ENCODE measurements at places on chromosomes 5 and 9.

GRCh38 chr5:113632996-113633395 is 119.5 kb downstream of the YTHDC2 start:
- H3K36me3 ChIP-seq, result no peaks in the 10 kb centered on the region
- H3K4me3 ChIP-seq, result no peak overlapping the region
- H3K4me1 ChIP-seq, result no peaks in the 10 kb centered on the region

- H3K27me3 ChIP-seq, result peaks cover 7% of the 10 kb centered on the region
- H3K27ac ChIP-seq, result no peak overlapping the region
- H3K4me3 ChIP-seq, result no peak overlapping the region
These were observed 133.3 kb upstream of the RAI14 start for GRCh38 chr5:34522599-34523386.

DNA sequence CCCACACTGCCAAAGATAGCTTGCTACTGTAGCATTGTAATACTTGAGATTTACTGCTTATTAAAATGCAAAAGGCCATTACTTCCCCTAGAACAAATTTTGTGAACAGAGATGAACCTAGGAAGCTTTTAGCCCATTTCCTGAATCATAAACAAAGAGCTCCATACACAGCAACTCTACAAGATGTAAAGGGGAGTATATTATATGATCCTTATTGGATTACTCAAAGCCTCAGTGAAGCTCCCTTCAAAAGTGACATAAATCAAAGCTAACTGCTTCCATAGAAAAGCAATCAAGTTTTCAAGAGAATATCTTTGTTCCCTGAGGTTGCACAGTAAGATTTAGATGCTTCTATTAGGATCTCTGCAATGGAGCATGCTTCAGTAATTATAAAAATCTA is 629.8 kb downstream of the EFNA5 start:
- H3K4me1 ChIP-seq, result no peaks in the 10 kb centered on the region
- DNase-seq, result no peak
- H3K36me3 ChIP-seq, result no peaks in the 10 kb centered on the region
- H3K27ac ChIP-seq, result no peak overlapping the region
- no peaks in the 10 kb centered on the region for H3K27me3 ChIP-seq

- no peak for DNase-seq
- H3K4me1 ChIP-seq, result no peaks in the 10 kb centered on the region
- H3K4me3 ChIP-seq, result no peak overlapping the region
- no peak overlapping the region for H3K27ac ChIP-seq
- no peaks in the 10 kb centered on the region for H3K27me3 ChIP-seq
These were observed 100.0 kb downstream of the KIAA1958 start for GRCh38 chr9:112586599-112587155.

GRCh38 chr9:116795821-116796220 is 108.7 kb downstream of the TRIM32 start:
- no peaks in the 10 kb centered on the region for H3K27me3 ChIP-seq
- H3K4me3 ChIP-seq, result no peak overlapping the region
- H3K4me1 ChIP-seq, result no peaks in the 10 kb centered on the region
- DNase-seq, result no peak
- H3K36me3 ChIP-seq, result no peaks in the 10 kb centered on the region

DNA sequence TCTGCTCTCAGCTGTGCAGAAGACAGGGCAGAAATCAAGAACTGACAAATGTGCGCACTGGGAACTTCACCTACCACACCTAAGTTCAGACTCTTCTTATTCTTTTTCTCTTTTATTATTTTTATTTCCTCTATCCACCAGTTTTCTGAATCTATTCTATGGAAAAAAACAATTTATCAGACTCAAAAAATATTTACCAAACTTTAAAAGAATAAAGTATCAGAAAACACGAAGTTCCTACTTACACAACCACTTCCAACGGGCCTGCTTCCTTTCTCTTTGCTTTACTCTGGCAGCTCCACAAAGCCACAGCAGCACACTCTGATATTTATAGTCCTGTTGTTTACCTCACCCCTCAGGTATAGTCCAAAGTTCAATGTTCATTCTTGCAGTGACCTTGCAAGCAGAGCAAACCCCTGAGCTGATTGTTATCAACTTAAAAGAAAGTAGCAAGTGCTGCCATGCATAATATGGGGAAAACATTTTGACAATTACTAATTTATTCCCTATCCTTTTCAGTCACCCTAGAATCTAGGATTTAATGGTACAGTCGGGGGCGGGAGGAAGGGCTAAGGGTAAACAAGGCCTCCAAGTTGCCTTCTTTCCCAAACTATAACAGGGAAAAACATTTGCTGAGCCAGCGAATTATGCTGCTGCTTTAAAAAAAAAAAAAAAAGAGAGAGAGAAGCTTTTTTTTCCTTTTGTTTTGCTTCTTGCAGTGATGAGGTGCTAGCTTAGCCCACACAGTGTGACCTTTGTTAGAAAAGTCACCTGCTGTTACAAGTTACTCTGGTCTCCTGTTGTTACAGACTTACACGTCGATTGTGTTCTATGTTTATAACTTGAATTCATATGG is at the start of gene SELENOP:
Gene SELENOP, minus strand, starts transcription at position 302 of the 856 bp plus-strand sequence. CDS start 3,539 bp downstream, outside the sequence.
- H3K4me3 ChIP-seq, result no peak within 1 kb of the TSS
- no peak within 1 kb of the TSS for H3K27ac ChIP-seq
- H3K27me3 ChIP-seq, result no peaks in the 10 kb centered on the region
- H3K36me3 ChIP-seq, result no peaks in the 10 kb centered on the region

GRCh38 chr5:52139888-52140615 is 647.7 kb upstream of the ITGA1 start:
- H3K4me1 ChIP-seq, result no peaks in the 10 kb centered on the region
- no peak overlapping the region for H3K4me3 ChIP-seq
- no peak for DNase-seq
- no peaks in the 10 kb centered on the region for H3K36me3 ChIP-seq

GRCh38 chr9:113894166-113894565 is 18.1 kb downstream of the ZNF618 start:
- DNase-seq, result no peak
- no peaks in the 10 kb centered on the region for H3K4me1 ChIP-seq
- H3K36me3 ChIP-seq, result no peaks in the 10 kb centered on the region
- no peak overlapping the region for H3K27ac ChIP-seq

DNA sequence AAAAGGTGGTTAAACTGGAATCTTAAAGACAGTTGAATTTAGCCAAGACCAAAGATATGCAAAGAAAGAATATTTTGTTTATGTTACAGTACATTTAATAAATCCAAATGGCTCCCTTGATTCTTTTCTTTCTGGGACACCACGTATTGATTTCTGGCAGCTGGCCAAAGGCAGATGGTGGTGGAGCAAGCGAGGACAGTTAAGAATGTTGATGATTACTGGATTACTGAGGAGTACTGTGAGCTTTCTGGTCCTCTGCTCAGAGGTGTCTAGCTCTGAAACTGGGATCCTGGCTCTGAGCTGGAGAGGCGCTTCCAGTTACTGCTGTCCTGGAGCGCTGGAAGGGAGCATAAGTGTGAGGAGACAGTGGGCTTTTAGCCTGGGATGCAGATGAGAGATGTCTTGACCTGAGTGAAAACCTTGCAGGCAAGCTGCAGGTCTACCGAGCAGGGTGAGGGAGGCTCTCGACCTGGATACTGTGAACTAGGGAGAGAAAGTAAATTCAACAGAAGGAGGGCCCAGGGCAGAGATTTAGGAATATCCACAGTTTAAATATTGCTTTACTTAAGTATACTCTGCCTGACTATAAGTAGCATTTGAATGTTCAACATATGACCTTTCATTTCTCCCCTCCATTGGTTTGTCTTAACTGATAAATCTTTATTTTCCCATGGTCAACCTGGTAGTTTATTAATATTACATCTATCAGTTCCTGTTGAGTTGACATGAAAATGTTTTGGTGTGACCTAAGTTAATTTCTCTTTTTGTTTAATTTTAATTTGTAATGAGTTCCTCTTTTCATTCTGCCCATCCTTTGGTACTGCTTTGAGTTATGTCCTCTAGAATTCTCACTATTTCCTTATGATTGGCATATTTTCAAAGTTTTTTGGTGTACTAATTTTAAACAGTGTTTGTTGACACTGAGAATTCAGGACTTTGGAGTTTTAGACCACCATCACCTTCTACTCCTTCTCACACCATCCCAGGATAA is 3.7 kb downstream of the SYK start:
- peaks cover 5% of the 10 kb centered on the region for H3K4me1 ChIP-seq
- H3K36me3 ChIP-seq, result no peaks in the 10 kb centered on the region
- no peak for DNase-seq
- H3K27me3 ChIP-seq, result peaks cover 58% of the 10 kb centered on the region

Data from activated CD8-positive, alpha-beta T cell treated with anti-CD3 and anti-CD28 coated beads for 36 hours (primary cell).